ENCODE measurements at places on chromosomes 3 and 15.
A peak's percentile ranks its signal among the peaks of the same experiment; 100 is the strongest.

DNA sequence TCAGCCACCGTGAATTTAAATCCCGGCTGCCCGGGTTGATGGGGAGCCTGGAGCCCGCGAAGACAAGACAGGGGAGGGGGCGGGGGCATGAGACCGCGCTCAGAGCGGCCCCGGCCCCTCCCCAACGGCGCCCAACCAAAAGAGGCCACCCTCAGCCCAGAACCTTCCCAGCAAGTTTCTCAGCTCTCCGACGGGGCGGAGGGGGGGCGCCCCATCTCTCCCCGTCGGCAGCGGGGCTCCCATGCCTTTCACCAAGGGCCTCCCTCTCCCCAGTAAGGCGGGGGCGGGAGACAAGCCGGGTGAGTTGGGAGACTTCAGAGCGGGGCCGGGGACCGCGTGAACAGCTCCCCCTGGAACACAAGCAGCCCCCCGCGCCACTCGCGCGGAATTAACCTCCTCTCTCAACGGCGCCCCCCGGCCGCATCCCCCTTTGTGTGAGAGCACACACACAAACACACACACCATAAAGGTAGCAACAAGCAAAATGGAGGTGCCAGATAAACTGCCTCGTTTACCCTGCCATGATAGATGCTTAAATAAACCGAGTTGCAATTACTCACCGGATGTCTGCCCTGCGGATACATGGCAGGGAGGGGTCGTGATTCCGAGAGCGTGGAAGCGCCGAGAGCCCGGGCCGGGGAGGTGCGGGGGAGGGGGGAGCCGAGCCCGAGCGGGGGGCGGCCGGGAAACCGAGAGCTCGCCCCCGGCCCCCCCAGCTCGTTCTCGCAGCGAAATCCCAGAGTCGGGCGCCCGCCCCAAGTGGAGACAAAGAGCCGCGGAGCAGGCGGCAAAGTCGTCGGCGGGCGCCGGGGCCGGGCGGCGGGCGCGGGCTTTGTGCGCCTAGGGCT, 1.3 kb downstream of the TLE3 start:
- peak; percentile 24 for DNase-seq

GRCh38 chr15:73273181-73274002, 95.4 kb downstream of the HCN4 start:
- DNase-seq = peak; percentile 60

- peak; percentile 68 for DNase-seq
Measured at GRCh38 chr3:25468866-25469319, 40.8 kb downstream of the RARB start.

DNA sequence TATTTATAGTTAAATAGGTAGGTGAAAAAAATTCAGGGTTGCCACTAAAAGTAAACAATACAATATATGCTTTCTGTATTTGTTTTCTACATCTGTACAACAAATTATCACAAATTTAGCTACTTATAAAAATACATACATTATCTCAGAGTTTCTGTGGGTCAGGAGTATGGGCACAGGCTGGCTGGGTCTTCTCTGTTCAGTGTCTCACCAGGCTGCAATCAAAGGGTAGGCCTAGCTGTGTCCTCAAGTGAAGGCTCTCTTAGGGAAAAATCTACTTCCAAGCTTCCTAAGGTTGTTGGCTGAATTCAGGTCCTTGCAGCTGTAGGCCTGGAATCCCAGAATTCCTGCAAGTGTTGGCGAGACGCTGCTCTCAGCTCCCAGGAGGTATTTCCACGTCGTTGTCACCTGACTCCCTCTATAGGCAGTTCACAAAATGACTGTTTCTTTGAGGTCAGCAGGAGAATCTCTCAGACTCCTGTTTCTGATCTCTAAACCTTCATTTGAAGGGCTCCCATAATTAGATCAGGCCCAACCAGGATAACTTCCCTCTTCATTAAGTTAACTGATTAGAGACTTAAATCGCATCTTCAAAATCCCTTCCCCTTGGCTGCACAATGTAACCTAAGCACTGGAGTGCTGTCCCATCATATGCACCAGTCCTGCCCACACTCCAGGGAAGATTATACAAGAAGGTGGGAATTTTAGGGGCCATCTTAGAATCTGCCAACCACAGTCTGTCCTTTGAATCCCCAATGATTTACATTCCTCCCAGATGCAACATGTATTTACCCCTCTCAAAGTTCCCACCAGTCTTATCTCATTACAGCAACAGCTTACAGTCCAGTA, 296.6 kb downstream of the SUCLG2 start:
- DNase-seq = peak; percentile 34

GRCh38 chr3:183818706-183819624, 6.4 kb downstream of the MAP6D1 start:
- DNase-seq = no peak

DNA sequence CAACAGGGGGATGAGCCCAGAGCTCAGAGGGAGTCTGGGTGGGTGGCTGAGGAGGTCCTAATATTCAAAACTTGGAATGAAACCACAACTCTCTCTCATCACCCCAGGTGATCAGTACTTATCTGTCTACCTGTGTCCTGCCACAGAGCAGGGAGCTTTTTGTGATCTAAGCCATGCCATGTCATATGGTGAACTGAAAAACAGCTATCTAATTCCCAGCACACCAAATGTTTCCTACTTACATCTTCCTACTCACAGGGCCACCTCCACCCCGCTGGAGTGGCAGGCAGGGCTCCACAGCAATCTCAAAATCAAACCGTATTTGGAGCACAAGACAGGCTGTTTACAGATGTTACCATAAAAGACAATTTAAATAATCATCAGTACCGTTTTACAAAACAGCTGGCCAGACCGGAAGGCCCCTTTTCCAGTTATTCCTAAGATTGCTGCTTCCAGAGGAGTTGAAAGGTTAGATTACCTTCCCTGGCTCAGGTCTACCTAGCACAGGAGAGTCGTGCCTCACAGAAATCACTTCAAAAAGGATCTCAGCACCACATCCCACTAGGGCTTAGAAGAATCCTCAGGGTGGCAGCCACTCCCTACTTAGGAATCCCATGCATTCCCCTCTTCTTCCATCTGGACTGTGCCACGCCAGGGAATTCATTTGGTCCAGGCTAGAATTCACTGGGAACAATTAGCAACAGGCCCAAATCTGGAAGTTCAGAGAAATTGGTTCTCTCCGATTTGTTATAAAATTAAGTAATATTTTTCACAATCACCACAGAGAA, 226.6 kb upstream of the IL12A start:
- peak; percentile 83 for DNase-seq

DNA sequence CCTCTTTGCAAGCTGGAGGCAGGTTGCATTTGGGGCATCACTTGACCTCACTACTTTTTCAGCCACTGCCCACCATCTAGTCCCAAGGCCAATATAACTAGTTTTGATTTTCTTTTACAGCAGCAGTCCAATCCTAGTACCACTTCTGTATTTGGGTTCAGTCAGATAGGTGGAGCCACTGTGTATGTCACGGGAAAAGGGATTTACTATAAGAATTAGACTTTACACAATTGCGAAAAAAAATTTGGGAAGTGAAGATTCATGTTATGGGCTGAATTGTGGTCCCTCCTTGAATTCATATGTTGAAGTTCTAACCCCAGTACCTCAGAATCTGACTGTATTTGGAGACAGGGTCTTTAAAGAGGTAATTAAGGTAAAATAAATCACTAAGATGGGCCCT, 37.4 kb upstream of the NMNAT3 start:
- DNase-seq = no peak

DNA sequence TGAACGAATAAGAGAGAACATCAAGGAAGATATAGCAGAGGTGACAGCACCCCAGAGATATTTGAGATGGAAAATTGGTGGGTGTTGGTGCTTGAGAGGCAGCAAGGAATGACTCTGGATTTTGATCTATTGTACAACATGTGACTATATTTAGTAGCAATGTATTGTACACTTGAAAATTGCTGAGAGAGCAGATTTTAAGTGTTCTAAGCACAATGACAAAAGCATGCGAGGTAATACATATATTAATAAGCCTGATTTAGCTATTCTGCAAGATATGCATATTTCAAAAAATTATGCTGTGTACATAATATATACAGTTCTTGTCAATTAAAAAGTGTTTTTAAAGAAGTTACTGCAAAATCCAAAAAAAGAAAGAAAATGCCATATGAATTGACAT, 194.3 kb downstream of the SLC9A9 start:
- no peak for DNase-seq

DNA sequence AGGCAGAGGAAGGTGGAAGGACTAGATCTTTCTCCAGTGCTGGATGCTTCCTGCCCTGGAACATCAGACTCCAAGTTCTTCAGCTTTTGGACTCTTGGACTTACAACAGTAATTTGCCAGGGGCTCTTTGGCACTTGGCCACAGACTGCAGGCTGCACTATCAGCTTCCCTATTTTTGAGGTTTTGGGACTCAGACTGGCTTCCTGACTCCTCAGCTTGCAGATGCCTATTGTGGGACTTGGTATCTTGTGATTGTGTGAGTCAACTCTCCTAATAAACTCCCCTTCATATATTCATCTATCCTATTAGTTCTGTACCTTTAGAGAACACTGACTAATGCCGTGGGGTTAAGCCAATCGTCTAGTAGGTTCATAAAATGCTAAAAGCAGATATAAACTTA, 8.8 kb upstream of the B3GNT5 start:
- DNase-seq = no peak

- no peak for DNase-seq
Measured at GRCh38 chr3:120410116-120410515, 40.7 kb downstream of the FSTL1 start.

DNA sequence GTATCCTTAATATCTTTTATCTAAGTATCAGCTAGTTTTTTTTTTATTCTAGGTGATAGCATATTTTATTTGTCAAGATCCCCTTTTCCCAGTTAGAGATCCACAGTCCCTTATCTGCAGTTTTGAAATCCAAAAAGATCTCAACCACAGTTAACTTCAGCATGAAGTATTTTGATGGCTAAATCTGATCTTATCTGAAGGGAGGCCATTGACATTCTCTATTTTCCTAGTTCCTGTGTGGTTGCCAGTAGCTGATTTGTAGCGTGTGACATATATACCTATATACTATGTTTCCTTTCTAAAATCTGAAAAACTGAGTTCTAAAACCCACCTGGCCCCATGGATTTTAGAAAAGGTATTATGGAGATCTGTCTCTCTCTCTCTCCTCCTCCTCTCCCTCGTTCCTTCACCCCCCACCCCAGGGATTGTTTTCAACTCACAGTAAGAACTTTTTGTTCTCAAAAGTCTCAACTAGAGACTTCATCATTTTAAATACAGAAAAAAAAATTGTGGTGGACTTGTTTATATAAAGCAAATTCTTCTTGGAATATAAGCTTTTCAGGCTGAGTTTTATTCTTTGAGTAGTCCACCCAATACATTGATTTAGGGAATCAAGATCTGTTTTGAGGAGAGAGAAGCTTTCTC, 12.3 kb downstream of the TCF12 start:
- no peak for DNase-seq

DNA sequence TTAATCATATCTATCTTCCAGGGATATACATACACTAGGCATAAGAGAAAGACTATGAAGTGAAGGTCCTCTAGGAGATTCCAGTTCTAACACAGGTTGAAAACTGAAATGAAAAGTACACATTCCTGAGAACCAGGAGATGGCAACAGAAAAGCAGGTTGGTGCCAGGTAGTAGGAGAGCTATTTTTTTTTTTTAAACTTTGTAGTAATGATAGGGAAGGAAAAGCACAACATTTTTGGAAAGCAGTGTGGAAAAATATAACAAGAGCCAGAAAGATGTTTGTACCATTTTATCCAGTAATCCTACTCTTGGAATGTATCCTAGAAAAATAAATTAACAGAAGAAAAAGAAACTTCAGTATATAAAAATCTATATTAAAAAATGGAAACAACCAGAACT, 189.9 kb downstream of the DTWD1 start:
- DNase-seq = no peak

- DNase-seq = no peak
Measured at GRCh38 chr3:128995737-128996136, 1.9 kb upstream of the CFAP92 start.

DNA sequence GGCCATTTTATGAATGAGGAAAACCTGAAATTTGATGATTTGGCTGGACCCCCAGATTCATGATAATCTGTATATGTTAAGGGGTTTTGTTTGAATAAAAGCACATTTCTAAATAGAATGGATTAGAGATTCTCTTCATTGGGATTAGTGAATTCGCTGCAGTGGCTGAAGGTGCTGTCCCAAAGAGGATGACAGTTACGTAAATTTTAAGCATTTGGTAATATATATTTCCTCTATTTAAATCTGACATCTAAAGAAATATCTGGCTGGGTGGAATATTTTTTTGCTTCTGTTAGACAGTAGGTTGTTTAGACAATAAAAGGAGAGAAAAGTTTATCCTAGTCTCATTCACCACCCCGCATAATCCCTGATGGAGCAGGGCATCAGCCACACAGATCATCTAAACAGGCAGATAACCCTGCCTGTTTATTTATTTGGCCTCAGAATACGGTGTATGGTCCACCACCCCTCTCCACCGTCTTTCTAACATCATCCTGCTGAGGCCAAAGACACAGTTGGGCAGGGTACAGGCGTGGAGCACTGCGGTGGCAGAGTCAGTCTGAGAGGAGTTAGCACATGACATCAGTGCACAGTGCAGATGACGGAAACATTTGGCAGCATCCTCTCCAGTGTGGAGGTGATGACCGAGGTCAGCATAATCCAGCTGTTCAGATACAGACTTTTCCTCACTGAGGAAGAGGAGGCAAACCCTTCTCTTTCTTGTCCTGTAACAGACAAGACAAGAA, 20.4 kb upstream of the NFKBIZ start:
- DNase-seq = peak; percentile 64

- DNase-seq = no peak
Measured at GRCh38 chr3:39401983-39402382, 4.5 kb upstream of the RPSA start.

GRCh38 chr15:60110909-60111308, 106.8 kb downstream of the FOXB1 start:
- no peak for DNase-seq

- no peak for DNase-seq
Measured at GRCh38 chr3:151776259-151776740, 37.6 kb upstream of the AADAC start.

GRCh38 chr15:101597360-101597928, 54.7 kb downstream of the TM2D3 start:
- DNase-seq = no peak

- DNase-seq = no peak
Measured at GRCh38 chr3:48765376-48765775, 48.4 kb upstream of the IP6K2 start.

GRCh38 chr15:47384341-47384740, 333.0 kb upstream of the SEMA6D start:
- DNase-seq = peak; percentile 81

GRCh38 chr3:23161896-23162570, 41.1 kb upstream of the UBE2E2 start:
- DNase-seq = no peak

DNA sequence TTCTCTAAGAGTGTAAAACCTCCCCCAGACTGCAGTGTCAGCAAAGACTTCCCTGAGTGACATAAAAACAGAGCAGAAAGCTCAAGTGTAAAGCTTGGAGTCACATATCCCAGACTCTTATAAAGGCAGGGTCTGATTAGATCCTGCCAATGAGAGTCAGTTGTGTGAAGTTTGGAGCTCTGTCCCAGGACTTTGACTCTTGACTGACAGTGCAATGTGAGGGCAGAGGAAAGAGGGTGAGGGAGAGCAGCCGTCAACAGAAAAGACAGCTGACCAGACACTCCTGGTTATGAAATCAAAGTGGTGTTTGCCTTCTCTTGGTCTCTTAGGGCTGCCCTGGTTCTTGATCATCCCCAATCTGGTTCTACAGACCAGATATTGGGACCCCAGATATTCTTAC, 393.2 kb downstream of the ERC2 start:
- DNase-seq = no peak

GRCh38 chr3:196174652-196175051, 36.5 kb downstream of the ZDHHC19 start:
- no peak for DNase-seq

Measured in AG10803 (cell line).